ENCODE measurements at places on chromosomes 1 and 21.

GRCh38 chr21:43881283-43881682, 16.3 kb downstream of the AGPAT3 start:
- DNase-seq = peak; percentile 50

DNA sequence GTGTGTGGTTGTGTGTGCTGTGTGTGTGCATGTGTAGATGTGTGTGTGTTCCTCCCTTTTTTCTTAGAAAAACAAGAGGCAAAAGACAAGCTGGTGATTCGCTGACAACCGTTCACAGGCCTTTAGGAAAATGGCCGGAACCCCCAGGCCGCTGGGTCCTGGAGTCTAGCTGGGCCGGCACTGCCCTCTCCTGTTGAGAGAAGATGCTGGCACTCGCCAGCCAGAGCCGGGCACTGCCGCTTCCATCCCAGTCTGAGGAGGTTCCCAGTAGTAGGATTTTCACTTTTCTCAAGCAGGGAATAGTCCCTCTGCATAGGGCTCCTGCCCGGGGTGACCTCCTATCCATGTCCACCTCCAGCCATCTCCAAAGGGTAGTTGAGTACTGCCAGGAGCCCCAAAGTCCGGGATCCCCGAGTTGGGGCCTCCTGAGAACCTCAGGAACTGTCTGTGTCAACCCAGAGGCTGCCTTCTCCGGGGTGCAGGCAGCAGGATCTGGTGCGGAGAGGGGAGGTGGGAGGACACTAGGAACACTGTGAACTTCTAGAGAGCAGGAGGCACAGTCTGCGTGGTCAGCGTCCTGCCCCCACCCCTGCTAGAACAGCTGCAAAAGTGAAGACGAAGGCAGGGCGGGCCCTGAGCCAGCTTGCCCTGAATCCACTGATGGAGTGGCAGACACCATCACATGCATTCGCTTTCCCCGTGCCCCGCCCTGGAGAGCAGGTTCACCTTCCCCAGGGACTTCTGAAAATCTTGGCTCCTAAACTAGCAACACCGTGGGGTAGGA, 44.1 kb upstream of the ARHGEF16 start:
- no peak for DNase-seq

DNA sequence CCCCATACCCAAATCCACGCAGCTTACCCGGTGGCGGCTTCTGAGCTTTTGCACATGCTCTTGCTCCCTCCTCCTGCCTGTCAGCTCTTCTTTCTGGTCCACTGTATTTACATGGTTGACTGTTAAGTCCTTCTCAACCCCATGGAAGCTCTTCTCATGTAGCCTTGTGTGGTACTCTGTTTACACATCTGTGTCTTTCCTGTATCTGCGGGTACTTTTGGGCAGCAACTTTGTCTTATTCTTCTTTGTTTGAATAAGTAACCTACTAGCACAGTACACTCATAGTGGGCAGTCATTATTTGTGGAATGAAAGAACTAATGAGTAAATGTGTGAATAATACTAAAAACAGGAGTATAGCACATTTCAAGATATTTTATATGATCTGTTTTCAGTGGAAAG, 88.5 kb upstream of the GPR88 start:
- DNase-seq = no peak

GRCh38 chr1:4397196-4397595, 257.2 kb upstream of the AJAP1 start:
- DNase-seq = no peak

Data from stimulated activated naive CD8-positive, alpha-beta T cell treated with anti-CD3 and anti-CD28 coated beads, Interleukin-15, Interleukin-2, amounts not matched to agents 100 U/mL and 50 U/mL, for 24 hours (primary cell).